ENCODE measurements at places on chromosomes 7 and 10.

DNA sequence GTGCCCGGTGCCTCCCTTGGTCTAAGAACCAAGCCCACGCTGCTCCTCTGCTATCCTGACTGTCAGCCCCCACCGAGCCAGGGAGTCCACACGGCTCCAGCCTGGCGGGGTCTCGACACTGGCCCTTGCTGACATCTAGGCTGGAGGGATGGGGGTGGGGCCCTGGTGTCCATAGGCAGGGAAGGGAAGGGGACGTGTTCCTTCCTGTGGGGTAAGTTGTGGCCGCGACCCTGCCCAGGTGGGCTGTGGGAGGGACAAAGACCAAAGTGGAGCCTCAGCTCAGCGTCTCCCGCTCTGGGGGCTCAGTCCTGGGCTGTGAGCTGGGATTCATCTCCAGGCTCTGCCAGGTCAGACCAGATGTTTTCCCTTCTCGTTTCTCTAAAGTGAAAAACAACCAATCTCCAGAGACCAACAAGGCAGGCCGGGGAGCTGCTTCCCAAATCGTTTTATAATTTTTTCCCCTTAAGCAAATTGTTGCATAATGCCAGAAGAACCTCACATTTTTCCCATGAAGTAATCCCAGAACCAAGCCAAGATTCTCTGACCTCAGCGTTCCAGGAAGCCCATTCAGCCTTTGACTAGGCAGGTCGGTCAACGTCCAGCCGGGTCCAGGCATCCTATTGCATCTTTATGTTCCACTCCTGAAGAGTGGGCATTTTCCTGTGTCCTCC lies 101.2 kb downstream of the RGS10 start:
- DNase-seq: no peak

GRCh38 chr10:28775773-28776172 lies 98.5 kb downstream of the BAMBI start:
- DNase-seq: no peak

GRCh38 chr10:80416479-80417098 lies 8.2 kb downstream of the PRXL2A start:
- no peak for DNase-seq

DNA sequence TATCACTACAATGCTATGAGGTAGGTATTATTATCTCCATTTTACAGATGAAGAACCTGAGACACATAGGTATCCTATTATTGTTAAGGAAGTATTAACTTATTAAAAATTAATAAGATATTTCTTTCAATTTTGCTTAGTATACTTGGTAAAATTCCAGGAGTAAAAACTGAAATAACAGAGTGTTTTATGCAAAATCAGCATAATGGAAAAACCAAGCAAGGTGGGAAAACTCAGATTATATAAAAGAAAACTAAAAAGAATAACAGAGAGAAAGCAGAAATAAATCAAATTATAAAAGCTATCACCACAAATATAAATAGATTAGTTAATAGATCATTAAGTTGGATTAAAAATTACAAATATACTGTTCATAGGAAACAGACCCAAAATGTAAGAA lies 82.0 kb downstream of the CPXM2 start:
- DNase-seq: no peak

DNA sequence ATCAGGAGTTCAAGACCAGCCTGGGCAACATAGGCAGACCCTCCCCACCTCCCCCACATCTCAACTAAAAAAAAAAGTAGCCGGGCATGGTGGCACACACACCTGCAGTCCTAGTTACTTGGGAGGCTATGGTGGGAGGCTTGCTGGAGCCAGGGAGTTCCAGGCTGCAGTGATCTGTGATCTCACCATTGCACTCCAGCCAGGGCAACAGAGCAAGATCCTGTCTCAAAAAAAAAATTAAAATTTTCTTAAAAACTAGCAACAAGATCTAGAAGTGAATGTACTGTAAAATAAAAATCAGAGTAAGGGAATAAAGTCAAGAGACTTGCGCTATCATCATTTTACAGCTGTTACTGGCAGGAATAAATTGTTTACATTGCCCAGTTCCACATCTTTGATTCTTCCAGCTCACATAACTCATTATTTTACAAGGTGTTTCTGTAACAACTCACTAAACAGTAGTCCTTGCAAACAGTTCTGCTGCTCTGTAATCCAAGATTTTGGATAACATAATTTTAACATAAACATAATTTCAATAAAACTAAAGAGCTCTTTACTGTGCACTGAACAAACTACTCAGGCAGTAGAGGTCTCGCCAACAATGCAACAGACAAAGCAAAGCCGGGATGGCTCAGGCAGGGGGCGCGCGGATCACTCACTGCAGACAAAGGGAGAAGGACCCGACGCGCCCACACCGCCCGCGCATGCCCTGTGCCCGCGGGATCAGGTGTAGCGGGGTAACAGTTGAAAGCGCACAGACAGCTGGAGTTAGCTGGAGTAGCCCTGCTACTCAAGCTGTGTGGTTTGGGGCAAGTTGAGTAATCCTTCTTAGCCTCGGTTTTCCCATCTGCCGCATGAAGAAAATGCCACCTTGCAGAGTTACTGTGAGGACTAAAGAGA lies 73.3 kb upstream of the NFE2L3 start:
- peak; percentile 91 for DNase-seq

DNA sequence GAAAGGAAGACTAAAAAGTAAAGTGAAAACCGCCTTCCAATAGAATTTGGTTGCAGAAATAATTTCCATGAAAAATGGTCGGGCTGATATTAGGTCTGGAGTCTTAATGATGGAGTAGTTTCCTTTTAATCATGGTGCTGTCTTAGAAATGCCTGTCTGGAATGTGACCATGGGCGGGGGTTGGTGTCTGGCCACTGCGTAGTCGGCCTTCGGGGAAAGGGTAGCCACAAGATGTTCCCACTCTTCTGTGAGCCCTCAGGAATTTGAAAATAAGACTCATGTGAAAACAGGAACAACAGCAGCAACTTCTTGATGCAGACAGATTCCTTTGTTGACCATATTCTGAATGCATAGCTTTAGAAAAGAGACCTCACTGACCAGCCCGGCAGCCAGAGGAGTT lies 176.8 kb downstream of the KIAA1217 start:
- no peak for DNase-seq

GRCh38 chr10:50467209-50467608 lies 156.5 kb downstream of the SGMS1 start:
- DNase-seq: no peak

DNA sequence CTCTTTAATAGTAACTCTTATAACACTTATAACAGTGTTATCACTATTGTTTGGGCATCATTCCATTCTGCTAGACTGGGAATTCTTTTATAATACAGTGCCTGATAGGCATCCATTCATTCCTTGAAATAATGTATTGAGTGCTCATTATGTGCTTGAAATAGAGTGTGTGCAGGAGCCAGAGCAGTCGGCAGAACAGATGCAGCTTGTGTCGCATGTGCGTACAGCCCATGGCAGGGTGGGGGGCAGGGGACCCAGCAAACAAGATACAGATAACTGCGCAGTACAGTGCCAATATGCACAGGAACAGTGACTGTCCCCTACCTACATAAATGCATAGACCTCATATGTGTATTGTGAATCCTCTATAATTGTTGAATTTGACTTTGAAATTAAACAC lies 99.3 kb downstream of the KAT6B start:
- DNase-seq: no peak

- peak; percentile 70 for DNase-seq
Observed at GRCh38 chr10:77442699-77443189, 194.9 kb downstream of the KCNMA1 start.

DNA sequence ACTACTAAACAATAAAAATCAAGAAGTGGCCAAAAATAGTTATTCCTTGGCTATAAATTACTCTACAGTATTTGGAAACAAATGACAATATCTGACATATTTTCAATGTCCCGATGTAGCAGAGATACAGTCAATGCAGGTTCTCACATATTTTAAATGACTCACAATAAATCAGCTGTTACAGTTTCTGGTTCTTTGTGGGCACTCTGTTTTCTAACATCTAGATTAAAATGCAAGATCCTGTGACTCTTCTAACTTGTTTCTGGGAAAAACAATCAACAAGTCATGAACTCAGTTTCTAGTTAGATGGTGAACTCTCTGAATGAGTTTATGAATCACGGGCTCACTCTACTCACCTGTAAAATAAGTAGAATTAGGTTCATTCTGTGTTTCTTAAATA lies 849.6 kb upstream of the MBL2 start:
- DNase-seq: no peak

DNA sequence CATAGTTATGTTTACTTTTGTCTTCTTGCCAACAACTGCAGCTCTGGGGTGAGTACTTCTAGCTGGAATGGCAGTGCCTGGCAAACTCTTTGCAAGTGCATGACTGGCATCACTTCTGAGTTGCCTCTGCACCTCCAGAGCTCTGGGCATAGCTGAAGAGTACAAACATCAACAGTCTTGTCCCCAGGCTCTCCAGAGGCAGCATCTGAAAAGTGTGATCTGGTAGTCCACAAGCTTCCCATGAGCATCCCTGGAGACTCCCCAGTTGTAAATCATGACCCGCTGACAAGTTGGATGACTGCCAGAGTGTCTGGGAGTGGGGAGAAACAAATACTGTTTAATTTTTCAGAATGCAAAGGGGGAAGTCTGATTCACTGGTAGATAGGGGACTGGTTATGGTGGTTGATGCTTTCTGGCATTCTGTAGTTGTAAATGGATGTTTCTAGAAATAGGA lies 138.9 kb upstream of the CDK13 start:
- peak; percentile 76 for DNase-seq

DNA sequence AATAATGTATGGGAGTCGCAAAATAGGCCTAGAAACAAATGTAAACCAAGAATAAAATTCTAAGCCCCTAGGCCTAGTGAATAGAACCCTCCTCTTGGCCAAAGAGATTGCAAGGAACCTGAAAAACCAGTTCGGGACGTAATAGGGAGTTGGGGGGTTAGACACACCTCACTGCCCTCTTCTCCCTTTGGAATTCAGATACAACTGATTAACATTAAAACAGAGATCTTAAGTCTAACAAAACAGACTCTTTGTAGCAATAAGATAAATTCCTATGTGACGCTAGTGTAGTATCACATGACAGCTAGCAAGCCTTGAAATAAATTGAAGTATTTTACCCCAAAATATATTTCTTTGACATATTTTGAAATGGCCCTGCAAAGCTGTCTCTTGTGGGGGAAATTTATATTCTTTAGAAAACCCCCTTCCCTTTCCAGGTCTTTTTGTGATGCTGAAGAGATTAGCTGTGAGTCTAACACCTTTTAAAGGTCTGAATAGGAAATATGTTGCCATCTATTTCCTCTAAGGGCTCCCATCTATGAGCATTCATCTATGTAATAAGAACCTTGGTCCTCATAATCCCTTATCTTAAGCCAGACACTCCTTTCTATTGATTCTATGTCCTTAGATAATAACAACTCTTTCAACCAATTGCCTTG lies 623.4 kb upstream of the NRG3 start:
- DNase-seq: no peak

- no peak for DNase-seq
Observed at GRCh38 chr10:12279281-12279680, 70.1 kb upstream of the CAMK1D start.

DNA sequence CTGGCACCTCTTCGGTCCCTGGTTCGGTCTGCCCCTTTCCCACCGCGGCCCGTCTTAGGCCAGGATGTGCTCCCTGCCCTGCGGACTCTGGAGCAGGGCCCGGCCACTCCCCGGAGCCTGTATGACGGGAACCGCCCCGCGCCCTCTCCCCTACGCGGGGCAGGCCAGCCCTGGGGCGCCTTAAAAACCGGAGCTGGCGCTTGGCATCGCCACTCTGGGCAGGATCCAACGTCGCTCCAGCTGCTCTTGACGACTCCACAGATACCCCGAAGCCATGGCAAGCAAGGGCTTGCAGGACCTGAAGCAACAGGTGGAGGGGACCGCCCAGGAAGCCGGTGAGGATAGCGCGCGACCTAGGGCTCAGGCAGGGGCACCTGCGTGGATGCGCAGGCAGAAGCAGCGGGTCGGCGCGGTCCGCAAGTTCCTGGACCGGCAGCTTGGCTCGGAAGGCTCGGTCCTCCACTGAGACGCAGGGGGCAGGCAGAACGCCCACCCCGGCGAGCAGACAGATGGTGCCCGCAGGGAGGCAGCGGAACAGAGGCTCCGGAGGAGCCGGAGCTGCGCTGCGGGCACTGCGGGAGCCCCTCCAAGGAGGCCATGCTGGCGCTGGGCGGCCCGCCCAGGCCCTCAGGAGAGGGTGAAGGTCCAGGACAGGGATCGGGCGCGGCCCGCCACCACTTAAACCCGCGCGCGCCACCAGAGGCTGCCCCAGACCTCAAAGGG lies at the start of gene ADIRF:
Gene ADIRF, plus strand, starts transcription at position 212 of the 723 bp plus-strand sequence. Its CDS starts 63 bp downstream, at position 275.
- DNase-seq: no peak

DNA sequence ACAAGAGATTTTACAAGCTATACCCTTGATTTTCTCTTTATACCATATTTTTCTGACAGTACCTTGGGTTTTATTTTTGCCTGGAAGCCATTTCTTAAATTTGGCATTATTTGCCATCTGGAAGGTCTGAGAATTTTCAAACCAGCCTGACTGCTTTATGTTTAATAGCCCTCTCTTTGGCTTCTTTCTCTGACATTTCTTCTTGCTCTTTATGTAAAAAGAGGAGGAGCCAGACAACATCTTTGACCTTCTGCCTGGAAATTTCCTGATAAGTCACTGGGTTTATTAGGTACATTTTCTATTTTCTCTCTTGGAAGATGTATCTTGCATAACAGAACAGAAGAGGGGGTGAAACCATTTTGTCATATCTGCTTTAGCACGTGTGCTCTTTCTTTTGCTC lies 79.6 kb downstream of the LANCL2 start:
- DNase-seq: no peak

GRCh38 chr7:93902777-93903423 lies 3.5 kb upstream of the GNGT1 start:
- no peak for DNase-seq

- DNase-seq: no peak
Observed at GRCh38 chr10:63596924-63597323, 75.7 kb downstream of the REEP3 start.

DNA sequence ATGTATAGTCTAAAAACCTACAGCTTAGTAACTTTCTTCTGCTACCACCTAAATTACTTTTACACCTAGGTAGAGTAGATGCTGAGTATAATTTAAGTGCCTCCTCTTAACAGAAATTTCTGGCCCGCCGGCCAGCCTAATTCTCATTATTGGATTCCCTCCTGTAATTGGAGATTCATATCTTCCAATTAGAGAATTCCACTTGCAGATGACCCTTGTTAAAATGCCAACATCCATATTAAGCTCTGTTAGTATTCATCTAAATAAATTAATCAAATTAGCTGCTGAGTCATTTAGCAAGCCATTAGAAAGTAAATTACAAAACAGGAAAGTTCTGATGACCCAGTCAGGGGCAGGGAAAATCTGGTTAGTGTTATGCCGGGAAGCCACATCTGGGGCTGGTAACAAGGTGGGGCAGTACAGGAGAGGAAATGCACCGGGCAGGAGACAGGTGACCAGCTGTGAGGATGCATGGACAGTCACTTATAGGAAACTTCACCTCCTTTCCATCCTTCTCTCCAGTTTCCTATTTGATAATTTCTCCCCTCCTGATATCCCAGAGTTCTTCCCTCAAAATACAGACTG lies 82.8 kb downstream of the ORC5 start:
- DNase-seq: no peak

GRCh38 chr10:78028438-78029268 lies 662 bp downstream of the POLR3A start:
- no peak for DNase-seq

Measured in NCI-H345 (cell line).